ENCODE measurements at places on chromosomes 2 and 18.

GRCh38 chr18:77571743-77572142 lies 322.1 kb downstream of the GALR1 start:
- no peak for DNase-seq

GRCh38 chr2:240914645-240915525 lies 8.7 kb downstream of the CROCC2 start:
- no peak for DNase-seq

DNA sequence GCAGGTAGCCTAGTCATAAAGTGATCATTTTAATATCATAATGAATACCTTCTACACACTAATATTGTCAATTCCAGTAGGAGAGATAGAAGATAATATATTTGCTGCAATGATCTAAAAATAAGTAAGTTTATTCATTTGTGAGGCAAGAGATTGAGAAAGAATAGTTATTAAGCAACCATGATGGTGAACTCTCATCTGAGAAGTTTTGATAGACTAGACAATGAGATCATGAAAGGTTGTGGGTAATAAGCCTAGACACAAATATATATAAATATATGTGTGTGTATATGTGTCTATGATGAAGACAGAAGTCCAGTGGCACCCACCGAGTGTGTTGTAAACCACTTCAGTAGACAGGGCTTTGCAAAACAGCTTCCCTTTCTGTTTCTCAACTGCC lies 181.0 kb upstream of the CHST9 start:
- no peak for DNase-seq

- DNase-seq = no peak
Observed at GRCh38 chr2:6008186-6008585, 316.0 kb downstream of the SOX11 start.

DNA sequence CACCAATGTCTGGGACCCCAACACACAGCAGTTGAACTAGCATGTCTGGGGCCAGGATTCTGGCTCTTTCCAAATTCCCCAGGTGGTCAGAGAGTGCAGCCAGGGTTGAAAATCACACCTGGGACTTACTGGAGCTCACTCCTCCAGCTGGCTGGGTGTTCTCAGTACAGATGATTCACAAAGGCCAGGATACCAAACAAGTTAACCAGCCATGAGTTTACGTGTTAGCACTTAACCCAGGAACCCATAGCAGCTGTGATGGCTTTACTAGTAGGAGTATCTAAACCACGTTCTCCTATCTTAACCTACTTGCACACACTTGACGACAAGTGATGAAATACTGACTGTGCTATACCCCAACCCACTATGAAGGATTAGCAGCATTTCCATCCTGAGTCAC lies 222.8 kb downstream of the FBXO15 start:
- no peak for DNase-seq

Data from germinal center (tissue), 1 donor.